ENCODE measurements at places on chromosomes 16 and 17.

GRCh38 chr16:58503166-58503862 is 3.4 kb downstream of the NDRG4 start:
- ATAC-seq, result no peak

DNA sequence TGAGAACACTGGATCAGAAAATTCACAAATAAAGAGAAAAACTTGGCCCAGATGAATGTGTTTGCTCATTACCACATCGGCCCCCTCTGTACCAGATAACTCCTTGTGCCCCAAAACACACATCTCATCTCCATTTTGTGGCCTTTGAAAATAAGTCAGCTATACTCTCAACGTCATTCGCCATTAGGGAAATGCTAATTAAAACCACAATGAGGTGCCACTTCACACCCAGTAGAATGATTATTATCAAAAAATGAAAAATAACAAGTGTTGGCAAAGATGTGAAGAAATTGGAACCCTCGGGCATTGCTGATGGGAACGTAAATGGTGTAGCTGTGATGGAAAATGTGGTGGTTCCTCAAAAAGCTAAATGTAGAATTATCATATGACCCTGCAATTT is 34.6 kb upstream of the AKTIP start:
- no peak for ATAC-seq

- no peak for ATAC-seq
Measured at GRCh38 chr17:35104844-35105450, 14.7 kb downstream of the RAD51D start.

GRCh38 chr16:57325458-57325857 is 33.1 kb upstream of the CCL22 start:
- ATAC-seq, result no peak

- peak; percentile 75 for ATAC-seq
Measured at GRCh38 chr16:30609002-30609925, 925 bp downstream of the ZNF689 start.

- ATAC-seq, result no peak
Measured at GRCh38 chr16:81907681-81908080, 103.6 kb downstream of the SDR42E1 start.

DNA sequence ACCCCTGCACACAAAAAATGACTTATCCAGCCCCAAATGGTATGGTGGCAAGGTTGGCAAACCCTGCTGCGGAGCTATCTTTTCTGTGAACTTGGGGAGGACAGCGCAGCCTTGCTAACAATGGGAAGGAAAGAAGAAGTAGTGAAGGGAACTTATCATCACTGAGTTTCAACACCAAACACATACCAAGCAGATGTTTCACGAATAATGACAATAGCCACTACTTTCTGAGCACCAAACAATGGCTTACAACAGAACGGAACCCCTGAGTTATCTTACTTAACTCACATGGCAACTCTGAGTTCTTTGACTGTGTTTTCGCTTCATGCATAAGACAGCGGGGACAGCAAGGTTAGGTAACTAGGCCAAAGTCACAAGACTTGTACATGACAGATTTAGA is 148.9 kb downstream of the XYLT1 start:
- ATAC-seq, result no peak

GRCh38 chr16:82499302-82499701 is 127.5 kb upstream of the CDH13 start:
- ATAC-seq, result no peak

DNA sequence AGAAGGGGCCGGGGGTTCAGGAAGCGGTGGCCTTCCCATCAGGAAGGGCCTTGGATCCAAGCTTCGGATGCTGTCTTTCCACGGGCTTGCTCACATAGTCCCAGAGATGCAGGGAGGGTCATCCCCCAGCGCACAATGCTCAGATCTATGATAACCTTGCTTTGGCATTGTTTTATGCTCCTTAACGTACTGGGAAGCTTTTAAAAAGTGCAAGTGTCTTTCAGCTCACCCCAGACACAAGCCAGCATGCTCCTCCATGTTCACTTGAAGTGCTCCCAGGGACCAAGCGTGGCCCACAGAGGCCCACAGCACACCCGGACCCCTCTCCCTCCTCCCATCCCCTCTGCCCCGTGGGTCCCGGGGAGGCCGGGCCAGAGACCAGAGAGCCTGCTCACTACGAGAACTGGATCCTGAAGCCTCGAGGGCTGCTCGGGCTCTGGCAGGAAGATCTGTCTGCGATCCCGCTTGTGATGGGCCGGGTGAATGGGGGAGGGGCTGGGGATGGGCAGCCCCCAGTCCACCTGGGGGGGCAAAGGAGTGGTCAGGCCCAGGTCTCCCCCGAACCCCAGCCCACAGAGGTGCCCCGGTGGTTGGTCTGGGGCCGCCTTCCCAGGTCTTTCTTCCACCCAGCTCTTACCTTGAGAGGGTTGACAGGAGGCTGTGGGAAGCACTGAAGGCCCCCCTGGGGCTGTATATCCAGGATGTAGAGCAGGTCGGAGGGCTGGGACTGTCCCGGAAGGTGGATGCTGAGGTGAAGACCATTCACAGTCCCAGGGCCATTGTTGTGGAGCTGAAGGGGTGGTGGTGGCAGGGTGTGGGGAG is 11.8 kb upstream of the FAM171A2 start:
- peak; percentile 15 for ATAC-seq

GRCh38 chr17:82957469-82957795 is 117.6 kb upstream of the ZNF750 start:
- no peak for ATAC-seq

DNA sequence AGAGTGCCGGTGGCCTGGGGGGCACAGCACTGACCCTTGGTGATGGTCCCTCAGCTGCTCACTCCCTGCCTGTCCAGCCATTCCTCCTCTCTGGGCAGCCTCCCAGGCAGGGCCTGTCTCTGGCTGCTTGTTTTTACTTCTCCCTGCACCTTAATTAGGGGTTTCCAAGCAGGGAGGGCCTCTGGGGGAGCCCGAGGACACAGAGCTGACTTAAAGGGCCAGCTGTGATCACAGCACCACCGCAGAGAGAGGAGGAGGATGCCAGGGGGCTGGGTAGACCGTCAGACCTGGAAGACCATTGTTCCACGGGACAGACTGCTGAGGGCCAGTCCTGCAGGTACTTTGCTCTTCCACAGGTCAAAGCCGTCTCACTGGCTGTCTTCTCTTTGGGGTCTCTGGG is 1.2 kb upstream of the DPH1 start:
- ATAC-seq, result no peak

GRCh38 chr17:81250286-81251093 is 11.4 kb downstream of the NDUFAF8 start:
- ATAC-seq, result no peak

DNA sequence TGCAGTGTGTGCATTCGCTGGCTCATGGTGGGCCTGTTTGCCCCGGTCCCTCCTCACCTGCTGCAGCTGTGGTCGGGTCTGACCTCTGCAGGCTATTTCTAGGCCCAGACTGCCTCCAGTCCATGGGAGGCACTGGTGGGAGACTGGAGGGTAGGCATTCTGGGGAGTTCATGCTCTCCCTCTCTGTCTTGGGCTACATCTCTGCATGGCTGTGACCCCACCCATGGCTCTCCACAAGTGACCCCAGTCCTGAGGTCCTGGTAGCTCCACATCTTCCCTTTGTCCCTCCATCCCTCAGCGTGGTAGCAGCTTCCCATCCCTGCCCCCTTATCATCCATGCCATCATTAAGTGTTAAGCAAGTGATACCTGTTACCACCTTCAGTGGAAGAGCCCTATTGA is 107.8 kb upstream of the SEC14L1 start:
- ATAC-seq, result no peak

GRCh38 chr16:27232061-27232900 is 29.0 kb downstream of the KDM8 start:
- no peak for ATAC-seq

GRCh38 chr16:67000384-67001351 is 12.3 kb downstream of the CES4A start:
- ATAC-seq, result peak; percentile 80

- peak; percentile 22 for ATAC-seq
Measured at GRCh38 chr16:89094252-89094879, 714 bp downstream of the ACSF3 start.

DNA sequence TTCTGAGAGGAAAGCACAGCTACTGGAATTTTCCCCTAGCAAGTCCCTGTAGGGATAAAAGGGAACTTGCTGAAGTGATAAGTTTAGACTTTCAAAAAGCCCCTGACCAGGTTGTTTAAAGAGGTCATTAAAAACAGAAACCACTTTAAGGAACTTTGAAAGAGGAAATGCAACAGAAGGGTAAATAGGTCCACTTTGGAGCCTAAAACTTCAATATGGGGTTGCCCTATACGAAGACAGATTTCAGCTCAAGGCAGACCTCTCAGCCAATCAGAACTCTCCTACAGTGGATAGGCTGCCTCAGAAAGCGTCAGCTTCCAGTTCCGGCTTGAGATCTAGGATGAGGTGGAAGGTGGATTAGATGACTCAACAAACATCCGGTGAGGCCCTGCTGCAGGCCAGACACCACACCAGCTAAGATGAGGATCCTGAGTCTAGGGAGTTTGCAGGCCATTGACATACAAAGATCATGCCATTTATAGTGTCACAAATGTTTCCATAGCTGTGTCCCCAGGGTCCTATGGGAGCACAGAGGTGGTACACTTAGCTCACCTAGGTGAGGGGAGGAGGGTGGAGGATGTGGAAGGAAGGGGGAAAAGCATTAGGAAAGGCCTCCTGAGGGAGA is 7.9 kb upstream of the MFSD6L start:
- no peak for ATAC-seq

- ATAC-seq, result no peak
Measured at GRCh38 chr16:85718682-85719081, 29.9 kb upstream of the GINS2 start.

DNA sequence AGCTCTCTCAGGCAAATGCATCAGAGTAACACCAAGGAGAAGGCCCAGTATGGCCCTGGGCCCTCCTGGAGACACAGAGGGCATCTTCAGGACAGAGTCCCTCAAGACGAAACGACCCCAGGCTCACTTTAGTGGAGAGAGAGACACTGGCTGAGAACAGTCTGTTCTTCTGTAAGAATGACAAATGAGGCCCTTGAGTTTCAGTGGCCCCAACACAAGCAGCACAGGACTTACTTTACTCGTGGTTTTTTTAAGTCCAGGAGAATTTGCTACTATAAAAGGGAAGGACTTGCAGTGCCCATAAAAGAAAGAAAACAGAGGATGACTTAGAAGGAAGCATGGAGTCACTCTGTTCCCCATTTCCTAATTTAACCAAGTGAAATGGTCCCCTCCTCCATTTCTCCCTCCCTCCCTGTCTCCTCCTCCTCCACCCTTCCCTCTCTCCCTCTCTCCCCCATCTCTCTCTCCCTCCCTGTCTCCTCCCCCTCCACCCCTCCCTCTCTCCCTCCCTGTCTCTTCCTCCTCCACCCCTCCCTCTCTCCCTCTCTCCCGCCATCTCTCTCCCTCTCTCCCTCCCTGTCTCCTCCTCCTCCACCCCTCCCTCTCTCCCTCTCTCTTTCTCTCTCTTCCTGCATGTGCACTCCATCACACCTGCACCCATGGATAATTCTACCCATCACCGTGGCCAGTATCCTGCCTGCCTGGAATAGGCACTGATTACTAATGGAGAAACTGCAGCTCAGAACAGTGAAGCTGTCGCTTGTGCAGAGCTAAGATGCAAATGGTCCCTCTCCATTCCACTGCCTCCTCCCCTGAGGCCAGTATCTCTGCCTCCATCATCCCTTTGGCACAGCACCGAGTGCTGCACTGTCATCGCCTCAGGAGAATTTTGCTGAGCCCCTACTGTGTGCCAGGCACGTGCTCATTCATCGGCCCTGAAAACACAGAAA is 47.3 kb upstream of the RBFOX3 start:
- ATAC-seq, result no peak

DNA sequence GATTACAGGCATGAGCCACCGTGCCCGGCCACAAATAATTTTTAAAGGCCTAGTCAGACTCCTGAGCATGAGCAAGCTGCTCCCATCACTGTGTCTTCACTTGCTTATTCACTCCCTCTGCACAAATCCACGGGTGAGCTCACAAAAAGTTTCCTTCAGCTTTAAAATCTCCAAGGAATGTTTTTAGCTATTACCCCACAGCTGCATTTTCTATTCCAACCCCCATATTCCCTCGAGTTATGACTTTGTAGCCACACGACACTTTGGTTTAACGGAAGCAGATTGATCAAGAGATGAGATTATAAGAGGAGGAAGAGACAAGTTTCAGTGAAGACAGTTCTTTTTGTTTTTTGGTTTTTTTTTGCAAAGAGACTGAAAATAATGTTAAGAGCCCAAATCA is 49.1 kb upstream of the SLC25A19 start:
- no peak for ATAC-seq

GRCh38 chr17:65742403-65743307 is 181.2 kb upstream of the AXIN2 start:
- peak; percentile 95 for ATAC-seq

DNA sequence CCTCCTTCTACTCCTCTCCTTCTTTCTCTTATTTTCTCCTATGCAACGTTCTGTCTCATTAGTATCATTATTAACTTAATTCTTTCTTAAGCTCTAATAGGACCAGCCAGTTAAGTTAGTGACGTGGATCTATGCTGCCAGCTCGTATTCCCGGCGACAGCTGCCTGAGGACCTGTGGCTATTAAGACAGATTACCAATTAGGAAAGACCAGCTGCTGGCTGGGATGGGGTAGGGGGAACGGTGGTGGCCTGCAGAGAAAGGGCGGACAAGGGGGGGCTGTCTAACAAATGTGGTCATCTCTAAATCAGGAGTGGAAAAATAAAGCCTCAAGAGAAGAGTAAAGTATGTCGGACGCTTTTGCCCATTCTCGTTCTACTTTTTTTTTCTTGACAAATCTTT is 770 bp upstream of the MYH3 start:
- ATAC-seq, result no peak
